ENCODE measurements at places on chromosomes 11 and 22. TPM values are rescaled to one million over a fixed set of nuclear protein-coding genes. Genes with fewer than 3 reads are reported as not detected.

The C11orf65 gene
- total RNA-seq = 0.83 TPM

The UBQLNL gene
- 0.14 TPM for total RNA-seq

The KRTAP5-10 gene
- not detected for total RNA-seq

The OR4D6 gene
- not detected for total RNA-seq

The HTR3A gene
- not detected for total RNA-seq

The H19 gene
- 1.7 TPM for total RNA-seq

The BANF1 gene
- total RNA-seq = 19.1 TPM

The CBLIF gene
- total RNA-seq = not detected

The ALX4 gene
- total RNA-seq = under 0.01 TPM

The BCO2 gene
- total RNA-seq = 7.5 TPM

The RHOD gene
- total RNA-seq = 17.4 TPM

The CYB5R2 gene
- 6.9 TPM for total RNA-seq

The SLC5A12 gene
- 0.14 TPM for total RNA-seq

The LINC01488 gene
- total RNA-seq = not detected

The MS4A2 gene
- not detected for total RNA-seq

The SHISAL1 gene
- total RNA-seq = 17.5 TPM

The KLHDC7B gene
- total RNA-seq = 0.28 TPM

The TTC38 gene
- 20.3 TPM for total RNA-seq

The IGSF22 gene
- under 0.01 TPM for total RNA-seq

Data from smooth muscle cell of bladder (primary cell).